ENCODE measurements at places on chromosomes 4 and X. TPM values are rescaled to one million over a fixed set of nuclear protein-coding genes. Genes with fewer than 3 reads are reported as not detected.

GRCh38 chr4:177376024-177376423 is 66.2 kb downstream of the AGA start:
- no peak overlapping the region for H3K4me3 ChIP-seq
- no peaks in the 10 kb centered on the region for H3K27me3 ChIP-seq
- no peak overlapping the region for H3K27ac ChIP-seq

DNA sequence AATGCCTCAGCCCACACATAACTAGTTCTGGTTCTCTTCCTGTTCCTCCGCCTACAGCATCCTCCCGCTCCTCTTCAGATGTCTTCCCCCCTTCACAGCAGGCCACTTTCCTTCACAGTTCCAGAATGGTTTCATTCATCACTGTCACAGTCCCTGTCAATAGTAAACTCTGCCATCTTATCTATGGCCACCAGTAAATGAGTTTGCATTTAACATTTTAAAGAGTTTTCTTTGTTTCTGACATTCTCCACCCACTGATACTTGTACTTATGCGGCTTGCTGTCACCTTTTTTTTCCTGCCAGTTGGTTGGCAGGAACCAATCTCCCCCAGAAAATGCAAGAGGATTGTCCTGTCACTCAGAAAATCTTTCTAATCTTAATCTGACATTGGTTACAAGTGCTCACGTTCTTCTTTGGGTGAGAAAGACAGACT is 114.1 kb downstream of the GLUD2 start:
- no peaks in the 10 kb centered on the region for H3K36me3 ChIP-seq
- H3K4me1 ChIP-seq = no peaks in the 10 kb centered on the region
- H3K4me3 ChIP-seq = no peak overlapping the region
- H3K27me3 ChIP-seq = no peaks in the 10 kb centered on the region

GRCh38 chr4:184825141-184825895 is 450 bp downstream of the ACSL1 start:
- H3K27ac ChIP-seq = no peak overlapping the region
- no peaks in the 10 kb centered on the region for H3K27me3 ChIP-seq
- no peaks in the 10 kb centered on the region for H3K36me3 ChIP-seq
- DNase-seq = no peak
- peak overlapping the region; percentile 64 for H3K4me3 ChIP-seq
- no peaks in the 10 kb centered on the region for H3K4me1 ChIP-seq

- H3K27me3 ChIP-seq = peaks cover 24% of the 10 kb centered on the region
- H3K27ac ChIP-seq = no peak overlapping the region
- DNase-seq = no peak
Observed at GRCh38 chrX:153889123-153889522, 3.1 kb upstream of the L1CAM start.

DNA sequence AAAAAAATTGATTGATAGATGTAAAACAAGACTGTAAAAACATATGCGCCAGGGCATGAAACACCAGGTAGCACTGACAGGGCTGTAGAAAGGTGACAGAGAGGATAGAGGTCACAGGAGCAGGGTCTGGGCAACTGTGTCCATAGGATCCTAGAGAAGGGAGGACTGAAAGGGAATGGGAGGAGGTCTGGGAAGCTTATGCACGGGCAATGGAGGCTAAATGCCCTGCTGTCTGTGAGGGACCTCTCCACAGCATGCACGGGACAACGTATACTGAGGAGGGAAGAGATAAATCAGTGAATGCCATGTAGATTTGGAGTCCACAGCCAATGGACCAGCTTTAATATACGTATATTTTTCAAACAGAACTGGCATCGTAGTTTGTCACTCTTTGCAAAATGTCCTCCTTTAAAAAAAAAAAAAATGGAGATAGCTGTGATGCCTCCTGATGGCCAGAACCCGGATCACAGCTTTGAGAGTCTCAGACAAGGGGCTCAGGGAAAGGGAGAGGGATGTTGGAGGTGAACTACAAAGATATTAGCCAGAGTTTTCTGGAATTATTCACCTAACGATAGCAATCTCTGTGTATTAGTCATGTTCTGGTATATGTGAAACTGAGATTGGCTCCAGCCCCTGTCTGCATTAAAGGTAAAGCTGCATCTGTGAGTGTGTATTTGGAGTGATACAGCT is 16.0 kb downstream of the RAB40A start:
- H3K4me1 ChIP-seq = no peaks in the 10 kb centered on the region
- H3K4me3 ChIP-seq = no peak overlapping the region
- H3K36me3 ChIP-seq = no peaks in the 10 kb centered on the region
- H3K27me3 ChIP-seq = no peaks in the 10 kb centered on the region
- no peak for DNase-seq

DNA sequence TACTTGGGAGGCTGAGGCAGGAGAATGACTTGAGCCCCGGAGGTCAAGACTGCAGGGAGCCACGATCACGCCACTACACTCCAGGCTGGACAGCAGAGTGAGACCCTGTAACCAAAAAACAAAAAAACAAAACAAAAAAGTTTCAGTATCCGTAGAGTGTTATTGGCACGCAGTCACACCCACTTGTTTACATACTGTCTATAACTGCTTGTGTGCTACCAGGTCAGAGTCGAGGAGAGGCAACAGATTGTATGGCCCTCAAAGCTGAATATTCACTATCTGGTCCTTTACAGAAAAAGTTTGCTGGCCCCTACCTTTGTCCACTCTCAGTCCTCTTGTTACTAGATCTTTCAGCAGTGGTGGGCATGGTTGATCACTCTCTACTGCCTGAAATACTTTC is 8.2 kb upstream of the CD99L2 start:
- H3K4me1 ChIP-seq = no peaks in the 10 kb centered on the region
- no peaks in the 10 kb centered on the region for H3K36me3 ChIP-seq
- H3K27me3 ChIP-seq = no peaks in the 10 kb centered on the region
- H3K27ac ChIP-seq = no peak overlapping the region
- DNase-seq = no peak

The DHX15 gene
- 135 TPM for total RNA-seq

GRCh38 chrX:44063606-44064005 is 90.4 kb upstream of the NDP start:
- no peak for DNase-seq
- H3K27me3 ChIP-seq = no peaks in the 10 kb centered on the region
- no peaks in the 10 kb centered on the region for H3K36me3 ChIP-seq
- H3K27ac ChIP-seq = no peak overlapping the region

Measured in colonic mucosa (tissue), 4 donors.